ENCODE measurements at places on chromosomes 3 and 15.

DNA sequence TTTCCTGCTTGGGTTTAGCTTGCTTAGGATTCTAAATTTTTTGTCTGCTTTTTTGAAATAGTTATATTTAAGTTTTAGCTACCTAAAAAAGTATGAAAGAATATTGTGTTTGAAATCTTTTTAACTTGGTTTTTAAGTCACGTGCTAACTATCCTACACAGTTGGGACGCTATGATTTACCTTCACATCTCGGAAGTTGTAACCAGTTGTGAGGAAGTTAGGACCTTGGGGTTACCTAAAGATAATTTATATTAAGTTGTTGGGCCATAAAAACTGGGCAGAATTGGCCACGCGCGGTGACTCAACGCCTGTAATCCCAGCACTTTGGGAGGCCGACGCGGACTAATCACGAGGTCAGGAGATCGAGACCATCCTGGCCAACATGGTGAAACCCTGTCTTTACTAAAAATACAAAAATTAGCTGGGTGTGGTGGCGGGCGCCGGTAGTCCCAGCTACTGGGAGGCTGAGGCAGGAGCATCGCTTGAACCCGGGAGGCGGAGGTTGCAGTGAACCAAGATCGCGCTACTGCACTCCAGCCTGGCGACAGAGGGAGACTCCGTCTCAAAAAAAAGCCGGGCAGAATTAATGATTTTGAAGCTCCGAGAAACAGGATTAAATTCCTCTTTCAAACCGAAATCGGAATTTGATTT lies 1.0 kb downstream of the ZFAND6 start:
- DNase-seq, result no peak

- no peak for DNase-seq
These were observed 213.8 kb downstream of the ARRDC4 start for GRCh38 chr15:98174286-98174685.

DNA sequence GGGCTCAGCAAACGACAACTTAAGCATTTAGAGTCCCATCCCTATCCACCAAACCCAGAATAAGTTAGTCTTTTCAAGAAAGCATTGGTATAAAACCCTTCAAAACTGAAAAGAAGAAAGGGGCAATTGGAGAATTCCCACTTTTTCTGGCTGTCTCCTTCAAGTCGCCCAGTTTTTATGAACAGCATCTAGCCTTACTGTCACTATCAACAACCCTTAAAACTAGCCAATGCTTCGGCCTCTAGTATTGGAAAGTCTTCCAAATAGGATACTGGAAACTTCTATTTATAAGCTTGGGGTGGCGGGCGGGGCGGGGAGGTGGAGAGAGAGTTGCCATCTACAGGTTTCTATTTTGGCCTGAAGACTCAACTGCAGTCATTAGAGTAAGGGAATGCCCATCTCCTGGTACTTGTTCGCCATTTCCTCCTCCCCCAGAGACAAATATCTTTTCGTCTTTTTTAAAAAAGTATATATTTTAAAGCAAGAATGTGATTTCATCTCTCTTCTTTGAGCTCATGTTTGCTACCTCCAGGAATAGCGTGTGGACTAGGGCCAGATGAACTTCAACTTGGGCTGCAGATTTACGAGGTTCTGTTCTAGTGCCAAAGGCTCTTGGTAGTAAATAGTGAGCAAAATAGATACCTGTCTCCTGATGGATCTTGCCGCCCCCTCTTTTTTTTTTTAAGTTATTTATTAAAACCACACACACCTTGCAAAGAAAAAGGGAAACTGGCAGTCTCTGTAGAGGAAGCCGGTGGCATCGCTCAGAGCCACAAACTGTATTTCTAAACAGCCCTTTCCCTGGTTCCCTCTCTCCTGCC lies 2.7 kb downstream of the BCL6 start:
- no peak for DNase-seq

- DNase-seq, result no peak
These were observed 136.7 kb upstream of the WNT5A start for GRCh38 chr3:55623786-55624185.

DNA sequence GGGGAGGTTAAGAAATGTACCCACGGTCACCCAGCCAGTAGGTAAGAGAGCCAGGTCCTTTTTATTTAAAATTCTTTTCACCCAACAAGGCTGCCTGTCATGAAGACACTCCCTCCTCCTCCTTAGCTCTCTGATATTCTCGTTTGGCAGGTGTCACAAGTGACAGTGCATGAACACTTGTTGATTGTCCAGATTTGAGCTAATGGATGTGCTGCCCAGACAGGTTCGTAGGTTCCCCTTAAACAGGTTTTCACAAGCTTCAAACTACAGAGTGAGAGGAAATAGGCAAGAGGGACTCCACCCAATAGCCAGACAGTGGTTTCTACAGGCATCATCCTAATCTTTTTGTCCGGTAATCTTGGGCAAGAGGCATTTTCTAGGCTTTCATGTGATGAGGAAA lies 32.2 kb downstream of the ATP13A4 start:
- no peak for DNase-seq

DNA sequence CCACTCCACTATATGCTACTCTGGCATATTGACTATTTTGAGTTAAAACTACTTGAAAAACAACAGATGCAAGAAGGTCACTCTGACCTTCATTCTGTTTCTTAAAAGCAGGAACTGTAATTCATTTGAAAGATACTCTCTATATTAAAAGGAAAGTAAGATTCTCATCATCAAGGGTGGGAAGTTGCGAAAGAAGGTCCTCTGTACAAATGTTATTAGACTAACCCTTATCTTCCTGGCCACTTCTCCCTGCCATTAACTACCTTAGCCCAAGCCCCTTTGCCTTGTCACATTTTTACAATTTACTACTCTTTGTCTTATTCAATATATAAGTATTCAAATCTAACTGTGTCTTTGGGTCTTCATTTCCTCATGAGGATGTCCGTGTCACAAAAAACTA lies 16.1 kb downstream of the SIDT1 start:
- DNase-seq, result no peak

DNA sequence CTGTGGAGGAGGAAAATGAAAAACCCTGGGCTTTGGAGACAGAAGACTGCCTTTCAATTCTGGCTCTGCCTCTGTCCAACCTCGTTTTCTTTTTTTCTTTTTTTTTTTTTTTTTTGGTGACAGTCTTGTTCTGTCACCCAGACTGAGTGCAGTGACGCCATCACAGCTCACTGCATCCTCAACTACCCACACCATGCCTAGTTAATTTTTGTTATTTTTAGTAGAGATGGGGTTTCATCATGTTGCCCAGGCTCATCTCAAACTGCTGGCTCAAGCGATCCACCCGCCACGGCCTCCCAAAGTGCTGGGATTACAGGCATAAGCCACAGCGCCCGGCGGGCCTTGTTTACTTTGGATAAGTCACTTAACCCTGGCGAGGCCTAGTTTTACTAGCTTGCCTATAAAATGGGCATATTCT lies 66.3 kb upstream of the SLC25A26 start:
- DNase-seq, result no peak

DNA sequence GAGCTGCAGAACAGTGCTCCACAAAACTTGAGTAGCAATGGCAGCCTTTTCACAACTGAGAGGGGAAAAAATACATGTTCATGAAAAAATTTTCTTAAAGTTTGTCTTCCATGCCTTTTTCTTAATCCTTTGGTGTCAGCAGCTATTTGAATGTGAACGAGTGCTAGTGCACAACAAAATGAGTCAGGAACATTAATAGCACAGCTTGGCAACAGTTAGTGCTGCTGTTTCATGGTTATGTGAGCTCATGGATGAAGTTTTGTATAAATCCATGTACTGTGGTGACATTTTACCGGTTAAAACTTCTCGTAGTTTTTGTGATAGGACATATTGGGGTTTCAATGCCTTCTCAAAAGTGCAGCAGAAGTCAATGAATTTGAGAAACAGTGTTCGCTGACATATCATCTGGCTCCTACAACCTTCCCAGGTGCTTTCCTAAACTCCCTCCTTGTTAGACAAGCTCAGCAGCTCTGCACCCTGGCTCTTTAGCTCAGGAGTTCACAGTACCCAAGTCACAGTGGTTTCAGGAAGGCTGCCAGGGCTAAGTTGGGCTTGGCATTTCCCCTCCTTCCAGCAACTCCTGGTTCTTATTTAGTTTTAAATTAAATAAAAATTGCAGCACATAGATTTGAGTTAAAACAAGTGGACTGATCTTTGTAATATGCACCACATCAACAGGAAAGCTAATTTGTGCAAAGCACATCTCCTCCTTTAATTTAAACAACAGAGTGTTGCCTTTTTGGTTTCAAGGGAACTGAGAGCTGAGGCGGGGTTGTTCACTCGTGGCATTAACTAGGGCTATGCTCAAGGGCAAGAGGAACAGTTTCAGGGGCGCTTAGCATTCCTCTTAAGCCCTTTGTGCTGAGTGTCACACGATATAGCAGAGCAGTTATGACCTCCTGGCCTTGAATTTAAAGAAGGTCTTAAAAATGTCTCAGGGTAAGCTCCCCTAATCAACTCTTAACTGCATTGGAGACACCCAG lies 362.8 kb downstream of the CHST2 start:
- no peak for DNase-seq

GRCh38 chr15:65939901-65940617 lies 70.8 kb downstream of the RAB11A start:
- DNase-seq, result no peak

DNA sequence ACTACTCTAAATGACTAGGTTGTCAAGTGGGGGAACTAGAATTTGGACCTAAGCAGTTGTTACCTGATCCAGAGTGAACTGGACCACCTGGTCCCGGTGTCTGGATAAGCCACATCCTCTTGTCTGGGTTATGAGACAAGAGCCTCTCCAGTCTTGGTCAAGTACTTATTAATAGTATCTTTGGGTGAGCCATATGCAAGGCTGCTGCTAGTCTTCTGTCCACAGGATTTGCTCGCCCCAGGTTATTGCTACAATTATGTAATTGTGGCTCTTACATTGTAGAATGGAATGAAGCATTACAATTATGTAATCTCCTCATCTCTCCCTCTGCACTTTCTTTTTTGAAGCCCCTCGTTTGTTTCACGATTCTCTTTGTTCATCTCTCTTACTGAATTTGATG lies 24.0 kb upstream of the AGBL1 start:
- no peak for DNase-seq

GRCh38 chr3:184333700-184334099 lies 3.7 kb upstream of the FAM131A start:
- no peak for DNase-seq
